GM12878 (cell line): ENCODE measurements at places on chromosomes 6 and 20. TPM values are rescaled to one million over a fixed set of nuclear protein-coding genes. Genes with fewer than 3 reads are reported as not detected.

DNA sequence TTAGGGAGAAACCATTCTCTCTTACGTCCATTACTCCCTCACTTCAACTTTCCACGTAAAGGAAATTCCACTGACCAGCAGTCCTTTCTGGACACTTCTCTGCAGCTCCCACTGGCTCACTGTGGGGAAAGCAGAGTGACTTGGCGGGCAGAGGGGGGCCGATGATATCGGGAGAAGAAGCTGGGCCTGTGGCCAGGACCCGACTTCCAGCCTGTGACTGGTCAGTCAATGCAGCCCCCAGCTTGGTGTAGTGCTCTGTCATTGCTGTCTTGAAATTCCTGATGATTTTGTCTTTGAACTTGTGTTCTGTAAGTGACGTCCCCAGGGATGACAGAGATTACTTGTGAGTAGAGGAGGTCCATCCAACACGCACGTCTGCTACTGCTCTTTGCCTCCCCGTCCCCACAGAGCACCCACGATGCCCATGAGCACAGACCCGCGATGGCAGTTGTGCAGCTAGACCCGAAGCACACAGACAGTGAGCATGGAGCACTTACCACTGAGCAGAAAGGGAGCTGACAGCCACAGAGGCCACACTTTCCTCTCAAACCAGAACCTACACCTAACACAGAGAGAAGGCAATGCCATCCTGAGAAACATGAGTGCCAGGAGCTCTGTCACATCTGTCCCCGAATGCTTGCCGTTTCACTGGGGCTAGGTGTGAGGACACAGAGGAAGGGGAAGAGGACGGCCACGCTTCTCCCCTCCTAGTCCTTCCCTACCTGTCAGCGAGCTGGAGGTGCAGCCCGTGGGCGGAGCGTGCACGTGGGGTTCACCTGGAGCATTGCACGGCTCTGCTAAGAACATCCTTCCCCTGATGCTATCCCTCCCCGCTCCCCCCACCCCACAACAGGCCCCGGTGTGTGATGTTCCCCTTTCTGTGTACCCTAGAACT lies 25.7 kb downstream of the DACT2 start:
- DNase-seq = no peak

GRCh38 chr6:89393659-89394058 lies 18.4 kb downstream of the RRAGD start:
- no peak for DNase-seq

DNA sequence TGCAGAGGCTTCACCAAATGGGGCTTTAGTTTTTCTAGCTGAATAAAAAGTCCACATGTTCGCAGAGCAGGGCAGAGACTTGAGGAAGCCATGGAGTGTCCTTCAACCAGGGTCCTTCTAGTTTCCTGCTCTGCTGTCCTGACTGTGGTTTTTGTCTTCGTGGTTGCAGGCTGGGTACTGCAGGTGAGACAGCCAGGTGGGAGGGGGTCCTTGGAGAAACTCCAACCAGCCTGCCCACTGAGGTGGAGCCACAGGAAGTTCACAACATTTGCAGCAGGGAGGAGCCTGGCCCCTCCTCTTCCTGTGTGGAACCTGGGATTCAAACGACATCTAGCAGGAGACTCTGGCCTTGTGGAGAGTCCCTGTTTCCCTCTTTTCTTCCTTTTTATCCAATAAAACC lies 68.8 kb upstream of the MYLIP start:
- DNase-seq = no peak

GRCh38 chr6:102641426-102641825 lies 1247.9 kb downstream of the GRIK2 start:
- DNase-seq = no peak

DNA sequence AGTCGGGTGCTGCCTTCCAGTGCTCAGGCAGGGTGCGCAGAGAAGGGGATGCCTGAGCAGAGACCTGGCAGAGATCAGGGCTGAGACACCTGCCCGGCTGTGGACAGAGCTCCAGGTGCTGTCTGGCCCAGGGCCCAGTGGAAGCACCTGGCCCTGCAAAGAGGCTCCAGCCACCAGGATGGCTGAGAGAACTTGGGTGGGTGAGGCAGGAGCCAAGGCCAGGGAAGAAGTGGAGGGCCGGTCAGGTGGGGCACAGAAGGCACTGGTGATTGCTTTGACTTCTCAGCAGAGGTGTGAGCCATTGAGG lies 31.2 kb downstream of the PNLDC1 start:
- DNase-seq = no peak

Gene ARMH2
- total RNA-seq = 0.35 TPM in 1 of 2 replicates, not detected in the other
